Kidney capillary endothelial cell (primary cell): ENCODE measurements at places on chromosomes 5 and 9.

GRCh38 chr5:74641735-74642542 lies 1.4 kb upstream of the ENC1 start:
- peak; percentile 80 for DNase-seq

DNA sequence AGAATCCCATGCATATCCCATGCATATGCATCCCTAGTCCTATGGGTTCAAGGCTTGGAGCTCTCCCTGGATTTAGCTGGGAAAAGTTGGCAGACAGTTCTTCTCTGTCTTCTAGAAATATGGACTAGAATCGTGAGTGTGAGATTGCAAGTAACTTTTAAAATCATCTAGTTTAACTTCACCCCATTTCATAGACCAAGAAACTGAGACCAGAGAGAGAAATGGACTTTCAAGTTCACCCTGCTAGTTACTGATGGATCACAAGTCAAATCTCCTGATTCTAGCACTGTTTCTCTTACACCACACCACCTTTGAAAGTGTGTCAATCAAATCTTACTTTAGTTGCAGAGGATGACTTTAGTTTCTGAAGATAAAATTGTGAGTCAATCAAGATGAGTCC lies 13.4 kb downstream of the TGFBI start:
- DNase-seq = no peak

DNA sequence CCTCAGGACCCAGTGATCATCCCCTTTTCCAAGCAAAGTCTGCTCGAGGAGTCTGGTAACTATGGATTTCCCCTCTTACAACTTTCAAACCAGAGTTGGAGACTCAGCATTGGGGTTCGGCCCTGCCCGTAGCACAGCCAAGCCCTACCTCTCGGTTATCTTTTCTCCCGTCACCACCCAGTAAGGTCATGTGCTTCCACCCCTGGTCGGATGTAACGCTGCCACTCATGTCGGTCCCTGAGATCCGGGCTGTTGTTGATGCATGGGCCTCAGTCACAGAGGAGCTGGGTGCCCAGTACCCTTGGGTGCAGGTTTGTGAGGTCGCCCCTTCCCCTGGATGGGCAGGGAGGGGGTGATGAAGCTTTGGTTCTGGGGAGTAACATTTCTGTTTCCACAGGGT lies 1.2 kb downstream of the GALT start:
- no peak for DNase-seq

- DNase-seq = no peak
Measured at GRCh38 chr9:33180526-33181184, 13.5 kb upstream of the B4GALT1 start.

DNA sequence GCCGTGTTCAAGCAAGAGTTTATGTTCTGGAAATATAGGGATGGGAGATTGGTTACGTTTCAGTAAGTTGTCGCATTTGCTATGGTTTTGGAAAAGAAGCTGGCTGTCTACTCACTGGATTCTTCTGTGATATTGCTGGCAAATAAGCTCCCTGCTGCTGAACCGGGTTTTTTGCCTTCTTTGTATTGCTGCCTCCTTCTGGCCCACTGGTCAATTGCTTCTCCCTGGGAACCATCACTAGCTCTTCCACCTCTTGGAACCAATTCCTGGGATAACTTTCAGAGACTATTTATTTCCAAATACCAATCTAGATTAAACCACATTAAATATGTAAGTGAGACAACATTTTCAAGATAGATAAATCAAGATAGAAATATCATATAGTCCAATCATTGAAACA lies 43.0 kb downstream of the NUDT12 start:
- no peak for DNase-seq

- no peak for DNase-seq
Measured at GRCh38 chr5:36237751-36238150, 4.0 kb downstream of the NADK2 start.

- DNase-seq = no peak
Measured at GRCh38 chr5:30413540-30413939, 779.9 kb upstream of the CDH6 start.

GRCh38 chr5:107518616-107519015 lies 152.1 kb downstream of the EFNA5 start:
- DNase-seq = no peak
